Activated CD4-positive, alpha-beta T cell treated with anti-CD3 and anti-CD28 coated beads, Interleukin-2, amount 50 U/mL, for 24 hours (primary cell): ENCODE measurements at places on chromosomes 2 and 18.

GRCh38 chr2:68569604-68570003, 73.8 kb upstream of the PROKR1 start:
- no peak for DNase-seq

DNA sequence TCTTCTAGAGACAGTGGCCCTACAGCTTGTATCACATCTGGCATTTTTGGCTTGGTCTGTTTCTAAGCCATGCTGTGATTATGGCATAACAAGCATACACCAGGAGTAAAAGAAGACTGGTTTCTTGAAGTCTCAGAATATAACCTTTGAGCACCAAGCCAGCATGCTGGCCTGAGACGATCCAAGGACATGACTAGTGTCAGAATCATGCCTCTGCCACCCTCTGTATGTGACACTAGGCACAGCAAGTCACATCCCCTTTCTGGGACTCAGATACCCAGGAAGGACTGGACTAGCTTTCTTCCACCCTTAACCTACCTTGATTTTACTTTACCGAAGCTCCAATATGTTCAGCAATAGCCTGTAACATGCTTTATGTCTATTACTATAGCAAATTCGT, 345.5 kb downstream of the SETBP1 start:
- DNase-seq: no peak

GRCh38 chr2:240397924-240398645, 37.4 kb upstream of the GPC1 start:
- no peak for DNase-seq

DNA sequence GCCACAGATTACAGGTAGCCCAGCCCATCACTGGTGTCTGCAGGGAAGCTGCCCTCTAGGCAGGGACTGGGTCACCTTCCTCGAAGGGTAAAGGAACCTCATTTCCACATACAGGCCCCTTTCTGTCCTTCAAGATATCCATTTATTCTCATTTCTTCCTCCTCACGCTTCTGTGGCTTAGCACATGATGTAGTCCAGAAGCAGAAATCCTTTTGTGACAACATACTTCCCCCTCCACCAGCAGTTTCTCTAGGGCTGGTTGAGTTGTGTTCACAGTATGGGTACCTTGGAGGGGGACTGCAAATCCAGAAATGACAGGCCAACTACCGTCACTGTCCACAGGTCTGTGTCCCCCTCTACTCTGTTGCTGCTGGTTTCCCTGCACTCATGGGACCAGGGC, 364.9 kb downstream of the ANAPC1 start:
- no peak for DNase-seq

DNA sequence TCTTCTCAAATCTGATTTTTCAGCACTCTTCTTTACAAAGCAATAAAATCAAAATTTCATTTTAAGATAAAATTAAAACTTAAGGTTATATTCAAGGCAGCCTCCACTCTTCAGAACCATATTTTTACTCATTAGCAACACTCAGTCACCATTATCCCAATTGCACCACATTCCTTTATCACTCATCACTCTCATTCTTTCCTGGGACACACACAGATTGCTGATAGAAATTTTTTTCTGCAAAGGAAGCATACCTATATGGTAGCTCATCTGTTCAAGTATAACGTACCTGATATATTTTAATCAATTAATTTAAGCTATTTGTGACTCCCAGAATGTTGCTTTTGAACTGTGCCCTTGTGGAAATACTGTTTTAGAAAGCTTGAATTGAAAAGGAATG, 1559.3 kb upstream of the ZEB2 start:
- no peak for DNase-seq

DNA sequence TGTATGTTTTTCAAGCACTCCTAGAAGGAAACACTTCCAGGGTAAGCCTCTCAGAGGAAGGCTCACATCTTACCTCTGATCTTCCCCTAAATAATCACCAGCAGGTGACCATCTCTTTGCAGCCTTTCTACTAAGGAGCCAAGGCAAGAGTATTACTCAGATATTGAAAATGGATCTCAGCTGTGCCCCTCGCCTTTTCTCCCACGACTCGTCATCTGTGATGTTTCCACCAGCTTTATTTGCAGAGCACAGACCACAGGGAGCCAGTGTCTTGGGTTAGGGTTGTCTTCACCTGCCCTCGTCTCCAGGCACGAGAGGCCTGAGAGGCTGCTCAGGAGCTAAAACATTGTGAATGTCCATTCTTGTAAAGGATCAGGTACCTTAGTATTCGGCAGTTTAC, 16.9 kb upstream of the SCLY start:
- no peak for DNase-seq

GRCh38 chr18:54867131-54867530, 38.9 kb downstream of the RAB27B start:
- no peak for DNase-seq

GRCh38 chr2:140882671-140883620, 1247.9 kb downstream of the LRP1B start:
- DNase-seq: no peak

GRCh38 chr2:181235683-181236459, 221.3 kb upstream of the ITGA4 start:
- no peak for DNase-seq

DNA sequence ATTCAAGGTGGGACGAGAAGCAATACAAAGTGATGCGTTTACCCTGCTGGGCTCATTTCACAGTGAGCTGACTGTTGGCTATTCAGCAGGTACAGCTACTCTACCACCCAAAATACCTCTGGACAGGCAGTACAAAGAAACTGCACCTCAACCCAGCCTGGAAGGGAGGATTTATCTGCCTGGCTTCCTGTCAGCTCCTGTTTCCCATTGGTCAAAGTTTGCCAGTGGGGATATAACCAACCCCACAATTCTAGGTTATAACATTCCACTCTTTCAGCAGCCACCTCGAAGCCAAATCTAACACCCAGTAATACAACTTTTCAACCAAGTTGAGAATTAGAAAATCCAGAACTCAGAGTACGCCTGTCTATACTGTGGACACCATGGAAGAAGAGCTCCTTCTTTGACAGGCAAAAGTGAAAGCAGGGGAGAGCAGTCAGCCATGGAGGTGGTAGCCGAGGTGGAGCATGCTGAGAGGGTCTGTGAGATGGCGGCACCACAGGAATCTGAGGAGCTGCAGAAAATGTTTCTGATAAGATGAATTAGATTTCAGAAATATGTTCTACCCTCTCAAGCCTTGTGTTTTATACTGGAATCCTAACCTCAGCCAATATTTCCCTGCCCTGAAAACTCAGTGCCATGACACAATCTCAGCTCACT, 10.8 kb downstream of the DUSP19 start:
- no peak for DNase-seq

- DNase-seq: no peak
Observed at GRCh38 chr18:48363175-48363574, 46.0 kb downstream of the ZBTB7C start.
